ENCODE measurements at places on chromosomes 1 and 21. TPM values are rescaled to one million over a fixed set of nuclear protein-coding genes. Genes with fewer than 3 reads are reported as not detected.

The SELP gene
- 2.7 TPM for total RNA-seq

The CNR2 gene
- 0.08 TPM for total RNA-seq

DNA sequence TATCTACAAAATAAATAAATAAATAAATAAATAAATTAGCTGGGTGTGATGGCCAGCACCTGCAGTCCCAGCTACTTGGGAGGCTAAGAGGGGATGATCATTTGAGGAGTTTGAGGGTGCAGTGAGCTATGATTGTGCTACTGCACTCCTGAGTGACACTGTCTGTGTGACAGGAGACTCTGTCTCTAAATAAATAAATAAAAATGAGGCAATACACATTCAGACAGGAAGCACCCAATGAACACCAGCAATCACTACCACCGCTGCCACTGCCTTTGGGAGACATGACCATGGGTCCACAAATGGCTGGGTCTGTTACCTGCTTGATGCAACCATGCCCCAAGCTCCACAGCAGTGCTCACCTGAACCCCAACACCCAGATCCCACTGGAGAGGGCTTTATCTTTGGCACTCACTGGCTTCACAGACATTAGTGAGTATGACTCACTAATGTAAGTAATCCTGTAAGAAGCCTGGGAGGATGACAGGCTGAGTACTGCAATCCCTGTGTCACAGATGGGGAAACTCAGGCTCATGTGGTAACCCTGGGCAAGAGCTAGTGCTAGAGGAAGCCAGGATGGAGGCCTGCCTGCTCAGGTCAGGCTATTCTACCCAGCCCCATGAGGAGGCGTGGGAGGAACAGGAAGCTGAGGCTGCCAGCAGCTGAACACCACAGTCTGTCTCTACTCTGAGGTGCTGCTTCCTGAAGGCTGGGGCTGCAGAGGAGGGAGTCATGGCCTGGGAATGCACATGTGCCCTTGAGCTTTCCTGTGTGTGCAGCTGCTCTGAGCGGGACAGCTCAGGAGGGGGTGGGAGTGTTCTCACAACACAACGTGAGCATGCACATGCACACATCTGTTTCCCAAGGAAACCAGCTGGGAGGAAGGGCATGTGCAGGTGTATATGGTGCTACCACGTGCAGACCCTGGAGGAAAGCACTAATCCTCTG lies 43.0 kb downstream of the SLC9A1 start:
- no peak for DNase-seq

GRCh38 chr1:87336623-87337067 lies 8.0 kb downstream of the LMO4 start:
- no peak for DNase-seq

DNA sequence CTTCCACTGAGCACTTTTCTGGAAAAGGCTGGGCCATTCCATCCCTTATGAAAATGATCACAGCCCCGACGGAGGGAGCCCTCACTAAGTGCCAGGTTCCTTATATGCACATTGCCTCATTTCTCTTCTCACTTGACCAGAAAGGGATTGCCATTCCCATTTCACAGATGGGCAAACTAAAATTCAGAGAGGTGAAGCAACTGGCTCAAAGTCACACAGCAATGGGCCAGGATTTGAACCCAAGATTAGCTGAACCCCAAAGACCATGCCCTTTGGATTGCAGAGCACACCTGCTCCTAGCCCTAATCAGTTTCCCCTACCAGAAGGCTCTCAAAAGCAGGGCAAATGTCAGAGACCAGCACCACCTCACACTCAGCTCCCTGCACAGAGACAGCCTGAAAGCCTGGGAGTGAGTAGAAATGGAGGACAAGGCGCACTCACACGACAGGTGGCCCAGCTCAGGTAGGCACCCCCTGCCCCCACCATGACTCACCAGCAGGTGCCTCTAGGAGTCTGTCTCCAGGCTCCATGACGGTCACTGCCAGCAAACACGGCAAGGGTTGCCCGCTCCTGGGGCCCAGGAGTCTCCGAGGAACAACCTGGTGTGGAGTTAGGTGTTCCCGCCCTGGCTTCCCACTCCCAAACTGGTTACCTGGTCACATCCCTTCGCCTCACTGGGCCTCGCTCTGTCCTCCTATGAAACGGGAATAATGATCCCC lies 21.7 kb downstream of the SDC3 start:
- DNase-seq = no peak

- DNase-seq = no peak
Observed at GRCh38 chr1:221824909-221825308, 83.0 kb upstream of the DUSP10 start.

GRCh38 chr1:237492359-237492758 lies 398.4 kb downstream of the ZP4 start:
- DNase-seq = no peak

The ZNF648 gene
- 0.14 TPM for total RNA-seq

GRCh38 chr1:176843352-176844297 lies 320.9 kb downstream of the ASTN1 start:
- no peak for DNase-seq
